Activated T-cell treated with anti-CD3 and anti-CD28 coated beads, Interleukin-2, amount 50 U/mL, for 4 hours (primary cell): ENCODE measurements at places on chromosomes 11 and 22. TPM values are rescaled to one million over a fixed set of nuclear protein-coding genes. Genes with fewer than 3 reads are reported as not detected.

DNA sequence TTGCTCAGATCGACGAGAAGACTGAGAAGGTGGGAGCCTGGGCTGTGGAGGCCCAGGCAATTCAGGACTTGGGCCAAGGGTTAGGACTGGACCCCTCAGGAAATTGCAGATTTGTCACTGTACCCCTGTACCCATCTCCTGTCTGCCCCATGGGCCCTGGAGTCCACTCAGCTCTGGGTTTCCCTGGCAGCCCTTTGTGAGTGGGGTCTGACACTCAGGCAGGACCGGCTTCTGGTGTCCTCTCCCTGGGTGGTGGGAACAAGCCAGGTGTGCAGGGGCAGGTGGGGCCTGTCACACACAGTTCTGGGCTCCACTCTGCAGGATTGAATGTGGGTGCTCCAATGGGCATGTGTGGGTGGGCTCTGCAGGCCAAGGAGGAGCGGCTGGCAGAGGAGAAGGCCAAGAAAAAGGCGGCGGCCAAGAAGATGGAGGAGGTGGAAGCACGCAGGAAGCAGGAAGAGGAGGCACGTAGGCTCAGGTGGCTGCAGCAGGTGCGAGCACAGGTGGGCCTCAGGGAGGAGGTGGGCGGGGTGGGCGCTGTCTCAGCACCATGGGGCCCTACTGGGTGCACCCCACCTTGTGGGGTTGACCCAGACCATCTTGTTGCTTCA is 21.6 kb downstream of the INCENP start:
- no peak for DNase-seq

DNA sequence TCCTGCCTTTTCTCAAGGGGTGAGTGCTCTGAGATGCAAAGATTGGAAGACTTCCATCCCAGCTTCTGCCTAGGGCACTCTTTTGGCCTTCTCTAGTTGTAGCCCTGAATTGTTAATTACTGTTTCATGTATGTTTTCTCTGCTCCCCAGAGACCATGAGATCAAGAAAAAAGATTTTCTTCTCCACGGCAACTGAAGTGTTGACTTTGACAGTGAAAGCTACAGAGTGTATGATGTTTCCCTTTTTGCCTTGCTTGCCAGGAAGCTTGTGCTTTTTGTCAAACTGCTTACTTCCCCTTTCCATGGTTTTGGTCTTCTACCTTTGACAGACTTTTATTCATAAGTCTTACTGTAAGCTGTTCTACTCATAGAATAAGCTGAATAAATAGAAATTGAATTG is 23.3 kb upstream of the EIF3D start:
- no peak for DNase-seq

RIMBP3B gene
- total RNA-seq, result 0.61 TPM

- no peak for DNase-seq
Observed at GRCh38 chr11:112174789-112175598, at the start of gene BCO2. Gene BCO2 (plus strand): TSS chr11:112175512. CDS start chr11:112175602, 90 bp downstream.

DNA sequence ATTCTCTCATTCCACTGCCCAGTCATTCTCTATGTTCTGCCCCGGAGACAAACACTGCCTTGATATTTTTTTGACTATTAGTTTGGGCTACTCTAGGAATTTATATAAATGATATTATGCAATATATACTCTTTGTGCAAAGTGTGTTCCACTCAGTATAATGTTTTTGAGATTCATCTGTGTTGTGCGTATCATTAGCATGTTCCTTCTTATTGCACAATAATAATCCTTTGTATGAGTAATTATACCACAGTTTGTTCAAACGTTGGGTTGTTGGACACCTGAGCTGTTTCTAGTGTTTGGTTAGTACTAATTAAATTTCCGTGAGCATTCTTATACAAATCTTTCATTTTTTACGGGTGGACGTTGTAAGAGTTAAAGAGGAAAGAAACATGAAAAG is 390.6 kb downstream of the GUCY1A2 start:
- no peak for DNase-seq
